ENCODE measurements at places on chromosomes 11 and 22. TPM values are rescaled to one million over a fixed set of nuclear protein-coding genes. Genes with fewer than 3 reads are reported as not detected.

The SYT8 gene
- 3.5 TPM for total RNA-seq

The BARX2 gene
- 3.9 TPM for total RNA-seq

The MRPL23 gene
- 123 TPM for total RNA-seq

The TPCN2 gene
- 20.6 TPM for total RNA-seq

GRCh38 chr11:131356206-131356605, 14.2 kb upstream of the NTM start:
- DNase-seq: no peak

GRCh38 chr11:33988586-33989370, 62.8 kb upstream of the CAPRIN1 start:
- no peak for DNase-seq

DNA sequence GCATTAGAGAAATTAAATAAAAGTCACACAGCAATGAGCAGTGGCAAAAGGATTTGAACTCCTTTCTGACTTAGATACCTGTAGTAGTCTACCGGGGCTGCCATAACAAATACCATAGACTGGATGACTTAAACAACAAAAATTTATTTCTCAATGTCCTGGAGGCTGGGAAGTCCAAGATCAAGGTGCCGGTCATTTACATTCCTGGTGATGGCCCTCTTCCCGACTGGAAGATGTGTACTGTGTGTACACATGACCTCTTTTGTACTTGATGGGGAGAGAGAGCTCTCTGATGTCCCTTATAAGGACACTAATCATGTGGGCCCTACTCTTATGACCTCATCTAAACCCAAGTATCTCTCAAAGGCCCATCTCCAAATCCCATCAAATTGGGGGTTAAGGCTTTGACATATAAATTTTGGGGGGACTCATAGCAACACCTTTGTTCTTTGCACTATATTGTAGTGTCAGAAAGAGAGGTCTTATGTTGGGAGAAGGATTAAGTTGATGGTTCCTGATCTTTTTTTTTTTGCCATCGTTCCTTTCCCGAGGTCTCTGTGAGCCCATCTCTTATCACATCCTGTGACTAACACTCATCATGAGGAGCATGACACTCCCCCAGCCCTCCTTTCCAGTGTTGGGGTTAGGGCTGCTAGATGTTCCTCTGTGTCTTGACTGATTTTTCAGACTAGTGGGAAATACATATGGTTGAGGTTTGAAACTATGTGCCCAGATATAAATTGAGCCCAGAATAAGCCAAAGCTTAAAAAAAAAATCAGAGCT, 104.3 kb downstream of the TRAF6 start:
- no peak for DNase-seq

GRCh38 chr11:16086229-16086819, 270.0 kb downstream of the SOX6 start:
- no peak for DNase-seq

DNA sequence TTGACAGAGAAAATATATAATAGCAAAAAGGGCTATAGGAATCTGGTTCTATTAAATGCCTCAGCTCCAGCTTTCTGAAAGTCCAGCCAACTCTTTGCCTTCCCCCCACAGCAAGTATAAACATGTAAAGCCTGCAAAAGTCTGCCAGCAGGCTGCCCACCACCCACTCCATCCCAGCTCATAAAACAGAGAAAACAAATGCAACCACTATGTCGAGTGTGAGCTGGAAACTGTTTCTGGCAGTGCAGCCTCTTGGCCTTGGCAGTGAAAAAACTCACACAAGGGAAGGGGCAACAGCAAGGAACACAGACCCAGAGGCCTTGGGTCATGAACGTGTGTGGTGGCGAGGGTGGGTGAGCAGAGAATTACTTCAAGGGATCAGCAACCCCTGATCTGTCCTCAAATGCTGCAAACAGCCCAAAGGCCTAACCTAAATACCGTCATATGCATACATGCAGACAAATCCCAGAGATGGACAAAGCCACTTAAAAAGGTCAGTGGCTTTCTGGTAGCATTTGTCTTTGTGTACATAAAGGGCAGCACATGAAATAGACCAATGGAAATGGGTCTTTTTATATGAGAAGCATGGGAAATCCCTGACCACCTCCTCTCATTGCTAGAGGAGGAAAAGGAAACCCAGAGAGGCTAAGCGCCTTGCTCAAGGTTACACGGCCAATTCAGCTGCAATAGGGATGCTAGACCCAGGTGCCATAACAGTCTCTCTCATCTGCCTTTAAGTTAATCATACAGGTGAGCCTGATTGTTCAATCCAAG, 74.8 kb downstream of the NAT10 start:
- no peak for DNase-seq

GRCh38 chr22:50296658-50297490, 10.6 kb downstream of the PLXNB2 start:
- DNase-seq: no peak

DNA sequence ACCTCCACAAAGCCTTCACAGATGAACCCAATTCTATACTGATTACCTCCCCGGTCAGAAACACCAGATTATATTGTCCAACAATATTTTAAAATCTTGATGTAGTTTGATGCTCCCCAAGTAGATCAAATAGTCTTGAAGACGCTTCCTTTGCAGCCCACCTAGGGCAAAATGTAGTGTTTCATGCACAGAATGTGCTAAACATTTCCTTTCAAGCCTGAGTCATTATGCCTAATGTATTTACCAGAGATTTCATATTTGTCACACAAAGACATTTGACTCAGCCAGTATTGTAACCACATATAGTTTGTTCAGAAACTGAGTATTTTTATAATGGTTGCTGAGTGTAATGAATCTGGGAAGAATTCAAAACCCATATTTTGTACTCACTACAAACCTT, 1396.8 kb downstream of the LRRC4C start:
- no peak for DNase-seq

GRCh38 chr11:11814614-11815452, 26.9 kb upstream of the USP47 start:
- DNase-seq: no peak

- no peak for DNase-seq
Measured at GRCh38 chr11:114232400-114233059, 63.7 kb upstream of the NNMT start.

Data from Panc1 (cell line).